Anterior cingulate cortex (tissue), 58 donors: ENCODE measurements at places on chromosomes 3 and 15.

DNA sequence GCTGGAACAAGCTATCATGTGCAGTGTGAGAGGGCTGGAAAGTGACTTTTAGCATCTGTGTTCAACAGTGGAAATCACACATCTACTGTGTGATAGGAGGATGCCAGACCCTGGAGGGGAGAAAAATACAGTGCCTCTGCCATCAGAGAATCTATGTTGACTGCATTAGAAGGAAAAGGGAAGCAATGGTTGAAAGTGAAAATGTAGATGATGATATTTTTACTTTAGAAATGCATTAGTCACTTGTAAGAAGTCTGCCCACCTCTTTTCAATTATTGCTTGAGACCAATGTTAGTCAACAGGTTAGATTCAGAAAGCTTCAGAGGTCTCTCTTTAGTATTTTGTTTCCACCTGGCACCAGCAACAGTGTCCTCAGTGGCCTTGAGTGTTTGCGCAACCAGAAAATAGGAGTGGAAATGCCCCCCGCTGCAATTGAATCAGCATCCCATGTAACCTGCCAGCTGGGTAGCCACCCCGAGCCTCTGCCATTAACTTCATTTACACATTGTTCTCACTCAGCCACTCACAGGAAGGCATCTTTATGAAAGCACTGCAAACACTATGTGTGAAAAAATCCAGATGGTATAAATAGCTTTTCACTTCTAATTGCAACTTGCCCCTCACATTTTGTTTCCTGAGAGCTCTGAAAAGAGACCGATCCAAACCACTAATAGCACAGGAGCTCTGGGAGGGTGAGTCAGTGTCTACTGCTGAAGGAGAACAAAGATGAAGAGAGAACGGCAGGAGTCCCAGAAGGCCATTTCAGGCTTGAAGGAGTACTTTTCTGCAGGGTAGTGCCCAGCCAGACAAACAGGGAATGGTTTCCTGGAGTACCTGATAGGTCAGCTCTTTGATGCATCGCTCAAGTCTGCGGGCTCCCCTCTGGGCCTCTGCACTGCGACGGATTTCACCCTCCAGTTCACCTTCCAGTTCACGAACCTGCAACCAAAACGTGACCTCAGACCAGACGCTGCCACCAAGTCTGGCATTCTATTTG, 92.1 kb downstream of the HHLA2 start:
- peak; percentile 57 for DNase-seq

DNA sequence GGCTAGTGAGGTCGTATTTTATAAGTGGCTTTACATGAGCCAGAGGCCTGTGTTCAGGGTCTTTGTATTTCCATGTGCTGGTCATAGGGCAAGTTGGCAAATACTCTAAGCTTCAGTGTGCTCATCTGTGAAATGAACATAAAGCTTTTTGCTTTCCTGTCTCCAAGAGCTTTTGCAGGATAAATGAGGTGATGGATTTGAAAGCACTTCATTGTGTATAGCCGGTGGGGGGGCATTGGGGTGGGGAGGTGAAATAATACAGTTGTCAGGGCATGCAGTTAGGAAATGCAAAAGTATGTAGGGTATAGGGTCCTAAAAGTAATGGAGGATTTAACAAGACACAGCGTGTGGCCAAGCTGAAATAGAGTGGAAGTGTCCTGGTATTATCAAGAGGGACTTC, 67.7 kb downstream of the ARNT2 start:
- no peak for DNase-seq

DNA sequence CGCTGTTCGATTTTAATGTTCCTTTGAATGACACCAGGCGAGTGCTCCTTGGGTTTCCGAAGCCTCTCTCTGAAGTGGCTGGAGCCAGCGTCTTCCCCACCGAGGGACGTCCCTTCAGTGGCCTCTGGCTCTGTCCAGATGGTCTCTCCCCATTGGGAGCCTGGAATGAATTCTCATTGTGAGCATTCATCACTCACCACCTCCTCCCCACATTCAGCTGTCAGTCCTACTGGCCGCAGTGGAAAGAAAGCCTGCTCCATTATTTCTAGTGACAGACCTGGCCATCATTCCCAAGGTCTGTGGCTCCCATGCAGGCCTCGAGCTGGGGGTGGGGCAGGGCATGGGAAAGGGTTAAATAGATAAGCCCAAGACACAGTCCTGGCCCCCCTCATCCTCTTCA, 35.2 kb downstream of the ZNF710 start:
- DNase-seq, result no peak

DNA sequence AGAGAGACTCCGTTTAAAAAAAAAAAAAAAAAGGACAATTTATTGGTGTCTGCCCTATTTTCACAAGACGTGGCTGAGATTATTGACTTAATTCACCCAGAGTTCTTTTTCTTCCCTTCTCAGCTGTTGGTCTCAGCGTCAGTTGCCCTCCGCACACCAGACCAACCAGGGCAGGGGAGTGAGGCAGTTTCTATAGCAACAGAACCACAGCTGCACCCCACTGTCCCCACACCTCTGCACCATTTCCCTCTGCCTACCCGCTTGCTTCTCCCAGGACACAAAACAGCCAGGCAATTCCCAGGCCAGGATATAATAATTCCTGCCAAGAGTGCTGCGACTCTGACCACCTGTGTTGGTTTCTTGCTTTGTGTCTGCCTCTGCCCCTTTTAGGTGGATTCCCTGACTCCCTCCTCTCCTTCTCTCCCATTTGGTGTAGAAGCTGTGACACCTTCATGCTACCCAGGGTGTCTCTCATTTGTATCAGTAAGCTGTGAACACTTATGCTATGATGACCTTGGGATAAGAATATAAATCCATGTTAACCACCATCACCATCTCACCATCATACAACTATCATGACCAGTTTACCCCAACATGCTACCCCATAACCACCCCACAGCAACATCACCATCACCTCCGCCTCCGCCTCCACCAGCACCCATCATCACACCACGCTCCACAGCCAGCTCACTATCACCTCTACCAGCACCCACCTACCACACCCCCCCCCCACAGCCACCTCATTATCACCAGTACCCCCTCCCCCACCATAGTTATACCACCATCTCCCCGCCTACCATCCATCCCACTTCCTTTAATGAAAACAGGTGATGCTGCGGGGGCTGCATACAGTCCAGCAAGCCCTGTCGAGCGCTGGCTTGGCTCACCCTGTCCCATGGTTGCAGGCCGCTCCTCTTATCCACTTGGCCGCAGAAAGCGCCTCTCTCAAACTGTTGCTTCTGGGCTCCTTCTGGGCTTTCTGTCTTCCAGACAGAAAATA, 589 bp downstream of the EPB42 start:
- DNase-seq, result no peak

DNA sequence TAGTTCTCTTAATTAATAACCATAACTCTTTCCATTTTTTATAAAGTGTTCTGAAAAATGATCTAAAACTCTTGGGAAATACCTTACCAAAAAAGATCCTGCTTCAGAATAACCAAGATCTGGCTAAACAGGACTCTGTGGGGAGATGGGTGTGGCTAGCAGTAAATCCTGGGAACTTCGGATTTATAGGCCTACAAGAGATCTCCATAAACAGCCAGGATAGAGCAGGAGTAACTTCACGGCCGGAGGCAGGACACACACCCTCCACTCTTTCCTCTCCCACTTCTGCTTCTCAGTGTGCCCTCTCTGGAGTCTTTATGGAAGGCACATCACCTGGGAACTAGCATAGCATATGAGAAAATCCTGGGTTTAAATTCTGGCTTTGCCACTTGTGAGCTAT, 309.4 kb upstream of the SOX2 start:
- no peak for DNase-seq

DNA sequence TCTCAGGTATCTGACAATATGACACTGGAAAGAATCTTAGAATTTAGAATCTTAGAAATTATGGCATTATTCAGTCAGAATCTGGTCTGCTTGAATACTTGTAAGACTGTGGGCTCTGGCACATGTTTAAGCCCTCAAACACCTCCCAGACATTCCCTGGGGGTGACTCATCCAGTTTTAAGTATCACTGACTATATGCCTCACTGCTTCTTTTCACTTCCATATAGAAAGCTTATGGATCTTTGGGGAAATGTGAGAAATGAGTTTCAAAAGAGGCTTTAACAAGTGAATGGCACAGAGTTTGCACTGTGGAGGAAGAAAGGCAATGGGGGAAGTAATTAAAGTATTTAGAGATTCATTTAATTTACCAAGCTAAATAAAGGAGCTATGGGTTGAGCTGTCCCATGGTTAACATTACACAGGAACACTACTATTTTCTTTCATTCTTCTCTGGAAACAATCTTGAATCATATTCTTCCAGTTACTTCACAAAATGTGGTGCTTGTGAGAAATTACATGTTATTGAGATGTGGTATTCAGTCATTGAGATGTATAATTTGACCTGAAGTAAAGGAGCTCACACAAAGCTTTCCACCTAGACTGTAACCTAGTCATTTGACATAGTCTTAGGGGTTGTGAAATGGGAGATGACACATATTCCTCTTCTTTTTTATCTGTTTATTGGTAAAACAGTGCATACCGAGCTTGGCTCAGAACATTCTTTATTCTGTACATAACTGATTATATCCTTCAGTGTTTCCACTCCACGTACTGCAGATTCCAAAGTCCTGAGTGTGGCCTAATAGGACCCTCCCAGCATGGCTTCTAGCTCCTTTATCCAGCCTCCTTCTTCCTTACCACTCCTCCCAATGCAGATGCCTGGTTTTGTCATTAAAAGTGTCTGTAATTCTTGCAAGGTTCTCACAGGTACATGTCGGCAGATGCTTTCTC, 544.6 kb upstream of the NECTIN3 start:
- no peak for DNase-seq

DNA sequence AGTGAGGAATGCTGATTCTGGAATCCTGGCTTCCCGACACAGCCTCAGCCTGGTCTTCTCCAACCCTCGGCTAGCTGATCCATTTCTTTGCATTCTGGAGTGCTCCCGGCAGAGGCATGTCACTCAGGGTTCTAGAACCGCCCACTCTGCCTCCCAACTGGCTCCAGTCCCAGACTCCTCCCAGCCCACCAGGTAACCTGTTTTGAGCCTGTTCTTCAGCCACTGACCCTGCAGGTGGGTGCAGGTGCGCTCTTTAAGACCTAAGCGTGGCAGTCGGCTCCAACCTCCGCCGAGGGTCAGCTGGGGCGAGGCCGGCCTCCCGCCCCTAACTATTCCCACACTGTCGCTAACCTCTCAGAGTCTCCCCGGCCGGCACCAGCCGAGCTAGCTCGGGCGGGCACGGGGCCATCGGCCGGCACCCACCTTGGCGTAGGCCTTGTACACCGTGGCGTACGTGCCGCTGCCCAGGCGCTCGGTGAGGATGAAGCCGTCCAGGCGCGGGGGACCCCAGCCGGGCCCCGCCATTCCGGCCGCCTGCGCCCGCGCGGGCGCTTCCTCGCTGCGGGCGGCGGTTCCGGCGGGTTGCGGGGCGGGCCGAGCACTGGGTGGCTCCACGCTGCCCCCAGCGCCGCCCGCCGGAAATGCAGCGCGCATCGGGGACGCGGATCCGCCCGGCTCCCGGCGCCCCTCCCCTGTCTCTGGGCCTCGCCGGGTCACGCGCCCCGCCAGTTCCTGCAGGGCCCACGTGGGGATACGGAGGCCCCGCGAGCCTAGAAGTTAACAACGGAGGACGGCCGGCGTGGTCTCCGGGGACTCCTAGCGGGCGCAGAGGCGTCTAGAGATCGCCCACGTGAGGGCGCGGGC, at the start of gene ULK3:
Gene ULK3, minus strand, starts transcription at position 576 of the 864 bp plus-strand sequence. Its CDS starts 51 bp downstream, at position 525.
- DNase-seq, result peak; percentile 92

- DNase-seq, result no peak
Observed at GRCh38 chr3:143716731-143717130, 131.5 kb downstream of the SLC9A9 start.

- no peak for DNase-seq
Observed at GRCh38 chr3:63519426-63519825, 133.0 kb upstream of the SNTN start.

DNA sequence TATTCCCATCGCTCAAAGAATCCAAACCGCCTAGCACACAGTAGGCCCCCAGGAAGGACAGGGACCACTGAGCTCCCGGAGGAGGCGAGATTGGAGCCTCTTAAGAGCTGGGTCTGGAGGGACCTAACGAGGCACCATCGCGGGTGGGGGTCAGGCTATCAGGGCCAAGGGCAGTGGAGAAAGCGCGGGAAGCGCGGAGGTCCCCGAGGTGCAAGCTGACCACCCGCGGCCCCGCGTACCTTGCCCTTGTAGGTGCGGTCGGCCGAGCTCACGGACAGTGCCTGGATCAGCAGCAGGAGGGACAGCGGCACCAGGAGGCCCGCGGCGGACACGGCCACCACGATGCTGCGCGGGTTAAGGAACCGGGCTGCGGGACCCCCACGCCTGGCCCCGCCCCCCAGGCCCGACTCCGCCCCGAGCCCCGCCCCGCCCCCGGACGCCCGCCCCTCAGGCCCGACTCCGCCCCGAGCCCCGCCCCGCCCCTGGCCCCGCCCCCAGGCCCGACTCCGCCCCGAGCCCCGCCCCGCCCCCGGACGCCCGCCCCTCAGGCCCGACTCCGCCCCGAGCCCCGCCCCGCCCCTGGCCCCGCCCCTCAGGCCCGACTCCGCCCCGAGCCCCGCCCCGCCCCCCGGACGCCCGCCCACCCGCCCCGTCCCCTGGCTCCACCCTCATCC, 3.9 kb downstream of the ZDHHC19 start:
- no peak for DNase-seq

DNA sequence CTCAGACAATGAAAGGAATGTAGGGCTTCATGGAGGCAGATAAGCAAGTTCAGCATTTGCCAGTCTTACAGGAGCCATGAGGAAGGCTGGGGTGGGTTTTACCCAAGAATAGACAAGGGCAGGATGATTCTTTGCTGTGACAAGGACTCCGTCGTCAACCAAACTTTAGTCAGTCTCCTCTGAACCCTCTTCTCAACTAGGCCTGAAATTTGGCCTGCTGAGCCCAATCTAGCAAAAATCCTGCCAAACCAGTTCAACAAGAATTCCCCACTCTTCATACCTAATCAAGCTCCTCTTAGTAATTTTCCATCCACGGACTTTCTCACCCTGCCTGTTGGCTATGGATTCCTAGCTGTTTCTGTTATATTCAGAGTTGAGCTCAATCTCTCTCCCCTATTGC, 280.5 kb downstream of the TBL1XR1 start:
- no peak for DNase-seq

- no peak for DNase-seq
Observed at GRCh38 chr15:30827625-30828303, 76.0 kb upstream of the FAN1 start.

DNA sequence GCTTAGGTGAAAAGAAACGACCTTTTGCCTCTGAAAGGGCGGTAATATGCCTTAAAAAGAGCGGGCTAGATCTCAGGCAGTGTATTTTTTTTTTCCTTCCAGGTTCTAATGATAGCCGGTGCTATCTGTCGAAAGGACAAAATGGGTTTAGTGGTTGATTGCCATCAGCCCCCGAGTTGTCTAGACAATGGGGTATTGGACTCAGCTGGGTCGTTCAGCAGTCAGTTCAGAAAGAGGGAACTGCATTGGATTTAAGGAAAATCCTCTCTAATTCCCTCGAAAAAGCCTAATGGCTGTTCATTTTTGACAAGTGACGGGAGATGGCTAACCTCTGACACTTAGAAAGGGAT, 728 bp downstream of the EIF2B5 start:
- DNase-seq, result no peak
